ENCODE measurements at places on chromosomes 2 and 18.

GRCh38 chr2:119005051-119005450 lies 63.1 kb downstream of the MARCO start:
- no peak for DNase-seq

DNA sequence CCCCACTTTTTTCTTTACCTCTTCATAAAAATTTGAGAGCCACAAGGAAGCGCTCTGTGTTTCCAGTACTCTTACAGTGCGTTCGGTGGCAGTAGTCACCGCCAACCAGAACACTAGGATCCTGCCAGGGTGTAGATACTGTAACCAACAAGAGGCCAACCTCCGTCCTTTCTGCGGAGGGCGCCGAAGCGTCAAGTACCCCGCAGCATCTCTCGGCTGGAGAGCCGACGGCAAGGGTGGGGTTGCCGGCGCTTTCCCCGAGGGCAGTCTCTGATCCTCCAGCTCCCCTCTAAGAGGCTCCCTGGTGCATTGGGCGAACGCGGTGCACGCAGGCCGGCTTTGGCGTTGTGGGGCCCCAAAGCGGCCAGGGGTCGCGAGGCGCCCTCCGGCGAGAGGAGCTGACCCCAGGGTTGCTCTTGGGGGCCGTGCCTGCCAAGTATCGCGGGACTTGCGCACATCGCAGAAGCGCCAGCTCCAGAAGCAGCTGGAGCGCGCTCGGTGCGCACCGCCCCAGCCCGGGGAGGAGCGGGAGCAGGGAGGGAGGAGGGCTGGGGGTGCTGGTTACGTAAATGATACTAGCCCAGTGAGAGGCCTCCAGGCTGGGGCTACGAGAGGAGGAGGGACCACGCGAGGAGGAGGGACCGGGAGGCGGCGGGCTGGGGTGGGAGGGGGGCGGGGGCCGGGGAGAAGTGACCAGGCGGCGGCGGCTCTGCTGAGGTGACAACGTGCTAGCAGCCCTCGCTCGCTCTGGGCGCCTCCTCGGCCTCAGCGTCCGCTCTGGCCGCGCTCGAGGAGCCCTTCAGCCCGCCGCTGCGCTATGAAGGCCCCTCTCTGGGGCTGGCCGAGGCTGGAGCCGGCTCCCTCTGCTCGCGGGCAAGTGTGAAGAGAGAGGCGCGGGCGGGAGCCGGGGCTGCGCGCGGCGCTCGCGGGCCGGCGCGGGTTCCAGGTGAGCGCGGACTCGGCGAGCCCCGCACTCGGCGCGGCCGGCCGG lies at the start of gene GALNT13:
GALNT13 (plus strand) TSS at position 692 of the 991 bp plus-strand sequence.
- peak; percentile 66 for DNase-seq

GRCh38 chr2:233689501-233689900 lies 3.2 kb upstream of the UGT1A6 start:
- DNase-seq = no peak

- no peak for DNase-seq
Measured at GRCh38 chr18:39806525-39806924, 2148.5 kb upstream of the PIK3C3 start.

All from NCI-H2081 treated with DMSO at 0.1 percent for 48 hours (cell line).